HEK293T (cell line): ENCODE measurements at places on chromosomes 16 and 17.

- no peak for DNase-seq
These were observed 22.5 kb upstream of the MYO1D start for GRCh38 chr17:32899236-32900013.

DNA sequence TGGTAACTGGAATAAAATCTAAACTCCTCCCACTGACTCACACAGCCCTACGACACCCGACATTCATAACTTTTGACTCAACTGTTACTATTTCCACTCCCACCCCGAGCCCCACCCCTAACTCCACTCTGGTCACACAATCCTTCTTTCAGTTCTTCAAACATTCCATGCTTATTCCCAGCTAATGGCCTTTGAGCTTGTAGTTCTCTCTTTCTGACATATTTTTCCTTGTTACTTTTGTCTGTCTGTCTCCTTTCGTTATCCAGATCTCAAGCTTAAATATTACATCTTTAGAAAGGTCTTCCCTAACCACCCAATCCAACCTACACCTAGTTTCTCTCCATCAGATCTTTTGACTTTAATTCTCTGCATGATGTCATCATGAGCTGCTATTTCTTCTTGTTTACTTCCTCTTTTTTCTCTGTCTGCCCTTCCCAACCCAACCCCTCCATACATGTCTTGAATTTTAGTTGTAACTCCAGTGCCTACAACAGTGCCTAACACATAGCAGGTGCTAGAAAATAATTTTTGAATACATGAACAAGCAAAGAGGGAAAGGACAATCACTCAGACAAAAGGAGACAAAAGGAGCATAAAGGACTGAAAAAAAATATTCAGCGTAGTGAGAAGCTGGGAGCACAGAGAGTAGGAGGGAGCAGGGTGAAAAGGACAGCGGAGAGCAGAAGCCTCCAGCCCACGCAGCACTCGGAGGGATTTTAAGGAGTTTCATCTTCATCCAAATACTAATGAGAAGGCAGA is 65.2 kb upstream of the SMIM36 start:
- no peak for DNase-seq

- DNase-seq: no peak
These were observed 2.4 kb downstream of the GSDMA start for GRCh38 chr17:39965017-39965699.

DNA sequence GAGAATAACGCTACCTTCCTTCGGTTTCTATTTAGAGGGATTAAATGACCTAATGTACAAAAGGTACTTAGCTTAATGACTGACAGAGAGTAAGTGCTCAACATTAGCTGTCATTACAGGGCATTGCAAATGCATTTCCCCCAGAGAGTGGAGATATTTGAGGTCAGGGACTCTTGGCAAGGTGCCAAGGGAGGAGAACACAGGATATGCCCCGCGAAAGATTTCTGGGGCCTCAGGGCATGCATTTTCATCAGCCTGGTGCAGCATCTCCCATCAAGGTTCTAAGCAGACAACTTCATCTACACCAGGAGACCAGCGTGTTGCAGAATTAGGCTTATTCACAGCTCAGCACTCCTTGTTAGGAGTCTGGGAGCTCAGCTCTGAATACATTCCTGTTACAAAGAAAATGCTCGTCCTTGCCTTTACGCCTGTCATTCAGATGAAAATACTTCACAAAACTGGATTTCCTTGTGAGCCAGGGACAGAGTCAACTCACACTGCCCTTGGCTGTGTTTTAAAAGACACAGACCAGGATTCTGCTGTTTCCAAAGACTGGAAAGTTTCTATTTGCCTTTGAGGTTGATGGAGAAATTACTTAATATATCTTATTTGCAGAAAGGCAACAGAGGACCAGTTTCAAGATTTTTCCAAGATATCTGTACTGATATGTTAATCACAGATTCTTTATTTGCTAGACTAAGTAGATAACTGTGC is 108.2 kb downstream of the VAT1L start:
- DNase-seq: no peak

DNA sequence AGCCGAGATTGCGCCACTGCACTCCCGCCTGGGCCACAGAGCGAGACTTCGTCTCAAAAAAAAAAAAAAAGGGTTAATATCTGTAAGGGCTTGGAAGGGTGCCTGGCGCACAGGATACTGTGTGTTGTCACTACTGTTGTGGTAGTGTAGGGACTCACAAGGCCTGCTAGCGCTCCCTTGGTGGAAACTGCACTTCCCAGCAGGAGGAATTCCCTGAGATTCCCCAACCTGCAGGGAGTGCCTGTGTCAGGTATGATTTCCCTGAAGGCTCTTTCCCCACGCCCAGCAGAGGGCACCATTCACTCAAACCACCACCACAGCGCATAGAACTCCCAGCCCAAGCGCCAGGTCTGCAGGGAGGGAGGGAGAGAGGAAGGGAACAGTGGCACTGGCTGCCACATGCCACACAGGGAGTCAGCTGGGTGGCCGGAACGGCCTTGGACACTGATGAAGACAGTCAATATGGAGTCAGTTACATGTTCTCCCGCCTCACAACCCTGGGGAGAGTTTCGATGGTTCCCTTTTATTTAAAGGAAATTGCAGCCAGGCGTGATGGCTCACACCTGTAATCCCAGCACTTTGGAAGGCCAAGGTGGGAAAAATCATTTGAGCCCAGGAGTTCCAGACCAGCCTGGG is 32.7 kb upstream of the CDH1 start:
- DNase-seq: peak; percentile 82

GRCh38 chr16:11032922-11033291 is 88.5 kb downstream of the CLEC16A start:
- no peak for DNase-seq

GRCh38 chr17:37493249-37494027 is 3.7 kb downstream of the DUSP14 start:
- no peak for DNase-seq

GRCh38 chr17:29962656-29963055 is 21.2 kb downstream of the EFCAB5 start:
- DNase-seq: no peak
